Adipocyte (in vitro differentiated cells): ENCODE measurements at places on chromosomes 2 and 18.

- no peak for DNase-seq
Measured at GRCh38 chr18:9015689-9016088, 86.8 kb upstream of the NDUFV2 start.

- DNase-seq = no peak
Measured at GRCh38 chr2:237352279-237352845, 61.6 kb downstream of the COL6A3 start.

DNA sequence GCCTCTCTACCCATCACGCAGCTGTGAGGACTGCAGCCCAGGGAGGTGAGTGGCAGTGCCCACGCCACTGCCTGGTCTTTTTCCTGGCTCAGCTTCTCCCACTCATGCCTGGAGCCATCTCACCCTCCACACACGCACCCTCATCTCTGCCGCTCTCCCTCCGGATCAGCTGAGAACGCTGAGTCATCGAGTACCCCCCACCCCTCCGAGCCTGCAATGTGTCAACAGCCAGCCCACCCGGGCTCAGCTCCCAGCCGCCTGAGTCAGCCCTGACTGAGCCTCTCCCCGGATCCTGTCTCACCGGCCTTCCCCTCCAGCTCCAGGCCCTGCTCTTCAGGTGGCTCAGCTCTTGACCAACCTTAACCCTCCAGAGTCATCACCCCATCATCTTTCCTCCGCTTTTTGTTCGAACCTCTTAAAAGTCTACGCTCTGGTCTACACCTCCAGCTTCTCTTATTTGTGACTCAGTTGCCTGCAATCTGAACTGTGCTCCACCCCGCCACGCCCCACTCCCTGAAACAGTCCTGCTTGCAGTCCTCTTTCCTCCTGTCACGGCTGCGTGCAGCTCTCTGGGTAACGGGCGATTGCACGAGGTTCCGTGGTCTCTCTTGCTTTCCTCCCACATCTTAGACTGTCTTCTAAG lies 94.4 kb upstream of the ASAP2 start:
- peak; percentile 92 for DNase-seq

DNA sequence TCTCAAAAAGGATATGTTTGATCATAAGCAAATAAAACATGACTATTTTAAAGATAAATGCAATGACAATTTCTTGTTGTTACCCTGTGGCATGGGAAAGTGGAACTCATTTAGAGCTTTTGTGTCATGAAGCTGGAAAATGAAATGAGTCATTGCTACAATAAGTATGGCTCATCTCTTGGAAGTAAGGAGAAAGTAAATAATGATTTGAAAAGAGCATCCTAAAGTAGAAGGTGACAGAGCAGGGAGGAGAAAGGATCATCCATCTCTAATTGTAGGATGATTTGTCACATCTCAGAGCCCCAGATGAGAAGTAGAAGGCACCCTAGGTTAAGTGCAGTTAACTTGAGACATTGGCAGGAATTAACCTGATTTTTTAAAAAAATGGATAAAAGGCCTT lies 200.5 kb downstream of the CPS1 start:
- DNase-seq = no peak

DNA sequence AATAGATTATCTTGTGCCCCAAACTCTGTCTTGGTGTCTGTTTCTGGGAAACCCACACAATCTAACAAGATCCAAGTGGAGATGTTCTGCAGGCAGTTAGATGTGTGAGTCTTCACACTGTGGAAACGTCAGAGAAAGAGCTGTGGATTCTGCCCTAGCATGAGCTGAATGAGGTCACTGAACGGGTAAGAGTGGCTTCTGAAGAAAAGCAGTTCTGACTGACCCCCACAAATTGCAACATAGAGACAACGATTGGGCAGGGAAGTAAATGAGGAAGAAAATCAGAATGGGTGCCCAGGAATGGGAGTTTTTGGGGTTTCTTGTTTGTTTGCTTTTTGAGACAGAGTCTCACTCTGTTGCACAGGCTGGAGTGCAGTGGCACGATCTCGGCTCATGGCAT lies 12.9 kb upstream of the RPL37A start:
- DNase-seq = no peak

DNA sequence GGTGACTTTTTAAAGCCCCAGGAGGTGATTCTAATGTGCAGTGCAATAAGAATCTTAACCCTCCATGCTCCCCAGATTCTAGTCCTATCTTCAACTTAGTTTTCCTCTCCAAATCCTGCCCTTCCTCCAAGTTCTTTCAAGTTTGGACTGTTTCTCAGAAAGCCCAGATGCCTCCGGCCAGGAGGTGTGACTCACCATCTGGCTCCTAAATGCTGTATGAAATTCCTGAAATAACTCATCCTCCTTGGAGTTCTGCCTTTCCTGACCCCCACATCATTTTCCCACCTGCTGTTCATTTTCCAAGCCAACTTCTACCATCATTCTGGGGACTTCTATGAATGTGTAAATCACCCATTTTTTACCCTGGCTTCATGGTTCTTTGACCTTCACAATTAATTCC lies 118.2 kb upstream of the NOL4 start:
- peak; percentile 12 for DNase-seq

DNA sequence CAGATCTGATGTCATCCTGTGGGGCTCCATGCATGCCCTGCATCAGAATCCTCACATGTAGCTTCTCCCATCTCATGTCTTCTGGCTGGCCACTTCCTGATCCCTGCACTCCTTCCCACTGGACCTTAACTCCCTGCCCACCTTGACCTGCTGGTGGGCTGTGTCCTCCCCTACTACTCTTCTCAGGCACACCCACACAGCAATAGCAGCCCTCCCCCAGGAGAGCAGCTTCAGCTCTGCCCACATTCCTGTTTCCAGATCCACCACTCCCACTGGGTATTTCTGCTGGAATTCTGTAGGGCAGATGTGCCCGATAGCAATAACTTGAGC lies 137.0 kb upstream of the HS6ST1 start:
- DNase-seq = no peak

DNA sequence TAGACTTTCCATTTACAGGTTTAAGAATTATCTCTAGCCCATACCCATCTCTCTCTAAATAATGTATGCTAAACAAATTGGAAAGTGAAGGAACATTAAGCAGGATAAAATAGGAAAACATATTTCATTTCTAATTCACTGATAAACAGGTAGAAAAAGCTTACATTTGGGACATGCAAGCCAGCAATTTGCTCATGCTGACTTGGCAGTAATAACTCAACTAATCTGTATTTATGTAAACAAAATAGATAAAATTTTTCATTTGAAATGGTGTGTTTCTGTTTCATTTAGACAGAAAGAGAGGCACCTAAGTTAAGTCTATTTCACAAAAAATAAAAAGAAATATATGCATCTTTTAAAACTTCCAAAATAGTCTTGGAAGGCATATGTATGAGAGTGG lies 877.3 kb upstream of the LRRTM1 start:
- no peak for DNase-seq

GRCh38 chr18:26357960-26358359 lies 131.7 kb downstream of the TAF4B start:
- no peak for DNase-seq

- no peak for DNase-seq
Measured at GRCh38 chr2:160402997-160403979, 90.3 kb downstream of the RBMS1 start.

- peak; percentile 72 for DNase-seq
Measured at GRCh38 chr2:213189001-213189899, 37.8 kb upstream of the IKZF2 start.

DNA sequence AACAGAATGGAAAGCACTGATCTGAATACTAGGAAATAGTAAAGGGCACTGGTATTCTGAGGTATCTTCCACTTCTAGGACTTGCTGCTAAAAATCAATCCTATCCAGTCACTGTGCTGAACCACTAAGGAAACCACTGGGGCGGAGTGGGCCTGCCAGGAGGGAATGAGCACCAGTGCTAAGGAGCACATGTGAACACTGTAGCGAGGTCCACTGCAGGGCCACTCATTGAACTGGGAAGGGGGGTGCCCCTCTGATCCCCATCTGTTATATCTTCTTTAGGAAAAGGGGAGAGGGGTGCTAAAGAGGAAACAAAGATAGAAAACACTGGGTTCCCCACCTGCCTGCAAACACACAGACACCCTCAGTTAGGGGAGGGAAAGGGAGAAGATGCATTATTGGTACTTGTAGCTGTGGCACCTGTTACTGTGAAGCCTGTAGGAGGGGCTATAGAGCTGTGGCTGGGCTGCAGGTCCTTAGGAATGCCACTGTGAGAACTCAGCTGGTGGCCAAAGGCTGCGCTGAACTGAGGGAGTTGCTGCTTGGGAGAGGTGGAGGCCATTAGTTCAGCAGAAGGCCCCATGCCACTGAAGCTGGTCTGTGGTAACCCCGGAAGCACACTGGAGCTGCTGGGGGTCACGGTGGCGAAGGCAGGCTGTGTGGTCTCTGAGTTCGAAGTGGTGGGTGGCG lies 81.8 kb downstream of the INO80D start:
- DNase-seq = no peak

DNA sequence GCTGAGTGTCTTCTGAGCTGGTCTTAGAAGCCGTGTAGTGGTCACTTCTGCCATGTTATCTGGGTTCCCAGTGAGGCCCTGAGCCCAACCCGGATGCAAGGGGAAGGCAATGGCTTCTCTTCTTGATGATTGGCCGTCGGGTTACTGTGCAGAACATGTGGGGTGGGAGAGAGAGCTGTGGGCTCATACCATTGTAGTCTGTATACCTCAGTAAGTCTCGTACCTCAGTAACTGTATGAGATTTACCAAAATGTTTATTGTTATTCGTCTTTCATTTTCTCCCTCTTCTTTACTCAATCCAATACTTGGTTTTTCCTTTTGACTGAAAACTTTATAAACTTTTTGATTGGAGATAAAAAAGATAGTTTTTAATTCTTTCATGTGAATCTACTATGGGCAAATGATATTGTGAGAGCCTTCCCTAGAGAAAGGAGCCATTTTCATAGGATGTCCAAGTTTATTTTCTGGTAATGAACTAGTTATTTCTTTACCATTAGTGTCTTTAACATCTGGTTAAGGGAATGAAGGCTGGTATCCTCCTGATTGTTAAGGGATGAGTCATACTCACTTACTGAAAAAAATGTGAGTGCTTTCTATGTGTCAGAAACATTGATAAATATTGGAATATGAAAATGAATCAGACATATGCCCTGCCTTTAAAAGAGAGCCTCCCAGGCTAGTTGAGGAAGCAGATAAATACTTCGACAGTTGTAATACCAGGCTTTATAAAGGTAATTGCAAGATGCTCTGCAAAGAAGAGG lies 129.9 kb downstream of the PRPF40A start:
- no peak for DNase-seq

GRCh38 chr18:70322928-70323327 lies 34.1 kb downstream of the SOCS6 start:
- peak; percentile 48 for DNase-seq

DNA sequence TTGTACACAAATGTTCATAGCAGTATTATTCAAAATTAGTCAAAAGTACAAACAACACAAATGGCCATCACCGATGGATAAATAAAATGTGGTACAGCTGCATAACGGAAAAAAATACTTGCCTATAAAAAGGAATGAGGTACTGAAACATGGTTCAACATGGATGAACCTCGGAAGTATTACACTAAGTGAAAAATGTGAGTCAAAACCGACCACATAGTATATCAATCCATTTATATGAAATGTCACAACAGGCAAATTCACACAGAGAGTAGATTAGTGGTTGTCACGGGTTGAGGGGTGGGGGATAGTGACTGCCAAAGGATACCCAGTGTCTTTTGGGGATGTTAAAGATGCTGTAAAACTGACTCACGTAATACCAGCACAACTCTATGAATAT lies 3.5 kb downstream of the SS18 start:
- DNase-seq = no peak

DNA sequence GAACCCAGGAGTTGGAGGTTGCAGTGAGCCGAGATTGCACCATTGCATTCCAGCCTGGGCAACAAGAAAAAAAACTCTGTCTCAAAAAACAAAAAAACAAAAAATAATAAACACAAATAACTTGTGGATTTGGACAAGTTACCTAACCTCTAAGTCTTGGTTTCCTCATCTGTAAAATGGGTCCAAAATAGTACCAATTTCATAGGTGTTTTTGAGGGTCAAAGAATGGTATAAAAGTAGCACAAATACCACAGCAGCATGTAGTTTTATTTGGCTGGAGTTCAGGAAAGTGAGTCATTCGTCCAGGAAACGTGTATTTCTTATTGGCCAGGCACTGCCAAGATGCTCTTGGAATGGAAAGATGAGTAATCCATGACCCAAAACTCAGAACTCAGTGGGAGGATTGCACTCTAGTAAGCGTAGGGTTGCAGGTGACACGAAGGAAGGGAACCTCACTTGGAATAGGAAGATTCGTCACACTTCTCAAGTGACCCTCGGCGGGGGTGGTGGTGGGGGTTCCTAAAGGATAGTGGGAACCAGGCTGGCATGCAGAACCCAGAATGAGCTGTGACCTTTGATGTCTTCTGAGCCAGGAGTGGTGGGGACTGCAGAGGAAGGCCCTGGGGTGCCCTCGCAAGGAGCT lies 24.4 kb downstream of the GRHL1 start:
- peak; percentile 81 for DNase-seq

DNA sequence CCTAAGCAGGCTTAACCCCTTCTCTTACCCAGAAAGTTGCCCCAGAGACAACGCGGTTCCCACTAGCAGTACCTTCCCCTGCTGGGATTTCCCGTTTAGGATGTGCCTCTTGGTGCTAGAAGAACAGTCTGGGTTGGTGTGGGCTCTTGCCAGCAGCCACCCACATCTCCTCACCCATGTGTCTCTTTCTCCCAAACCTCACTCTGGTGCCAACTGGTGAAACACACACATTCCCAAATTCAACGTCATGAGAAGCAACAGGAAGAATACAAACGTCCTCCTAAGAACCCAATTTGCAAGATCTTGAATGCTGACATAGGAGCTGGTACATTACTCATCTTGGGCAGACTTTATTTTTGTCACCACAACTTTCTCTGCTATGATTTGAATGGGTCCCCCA lies 36.2 kb downstream of the DIPK1C start:
- DNase-seq = no peak

GRCh38 chr2:72273384-72273783 lies 125.7 kb upstream of the CYP26B1 start:
- no peak for DNase-seq

DNA sequence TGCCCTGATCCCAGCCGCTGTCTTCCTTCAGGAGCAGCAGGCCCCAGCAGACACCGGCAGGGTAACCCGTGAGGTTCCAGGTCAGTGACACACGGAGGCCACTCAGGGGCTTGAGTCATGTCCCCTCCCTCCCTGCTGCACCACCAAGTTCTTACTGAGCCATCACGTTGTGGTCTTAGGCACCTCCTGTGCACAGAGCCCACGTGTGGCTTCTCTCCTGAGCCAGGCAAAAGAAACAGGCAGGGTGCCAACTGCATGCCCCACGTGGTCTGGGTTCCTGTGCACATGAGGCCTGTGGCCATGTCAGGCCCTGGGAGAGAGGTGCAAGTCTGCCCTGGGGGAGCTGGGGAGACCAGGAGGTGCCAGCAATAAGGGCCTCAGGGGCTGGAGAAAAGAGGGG lies 264.8 kb downstream of the KLHL29 start:
- no peak for DNase-seq

GRCh38 chr2:224121406-224122067 lies 82.5 kb upstream of the SERPINE2 start:
- DNase-seq = no peak

- peak; percentile 36 for DNase-seq
Measured at GRCh38 chr2:12330916-12331315, 385.8 kb upstream of the TRIB2 start.

- no peak for DNase-seq
Measured at GRCh38 chr2:215447056-215447455, 11.2 kb upstream of the FN1 start.

GRCh38 chr2:128710729-128711128 lies 392.1 kb upstream of the HS6ST1 start:
- DNase-seq = no peak

GRCh38 chr2:219204425-219205164 lies 2.0 kb upstream of the ZFAND2B start:
- DNase-seq = no peak
